SK-N-DZ (cell line): ENCODE measurements at places on chromosomes 16 and 17.

- no peak for DNase-seq
Observed at GRCh38 chr17:9676820-9677310, 31.5 kb downstream of the USP43 start.

DNA sequence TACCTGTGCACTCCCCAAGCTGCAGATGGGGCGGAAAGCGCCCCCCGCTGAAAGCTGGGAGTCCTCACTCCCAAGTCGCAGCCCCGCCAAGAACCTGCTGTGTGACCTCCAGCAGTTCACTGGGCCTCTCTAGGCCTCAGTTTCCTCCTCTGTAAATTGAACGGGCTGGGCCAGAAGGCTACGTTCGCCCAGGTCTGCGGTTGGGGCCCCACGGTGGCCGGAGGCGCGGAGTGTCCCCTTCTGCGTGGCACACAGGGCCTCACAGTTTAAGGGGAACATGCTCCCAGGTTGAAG lies 628 bp downstream of the GALK1 start:
- DNase-seq: no peak

DNA sequence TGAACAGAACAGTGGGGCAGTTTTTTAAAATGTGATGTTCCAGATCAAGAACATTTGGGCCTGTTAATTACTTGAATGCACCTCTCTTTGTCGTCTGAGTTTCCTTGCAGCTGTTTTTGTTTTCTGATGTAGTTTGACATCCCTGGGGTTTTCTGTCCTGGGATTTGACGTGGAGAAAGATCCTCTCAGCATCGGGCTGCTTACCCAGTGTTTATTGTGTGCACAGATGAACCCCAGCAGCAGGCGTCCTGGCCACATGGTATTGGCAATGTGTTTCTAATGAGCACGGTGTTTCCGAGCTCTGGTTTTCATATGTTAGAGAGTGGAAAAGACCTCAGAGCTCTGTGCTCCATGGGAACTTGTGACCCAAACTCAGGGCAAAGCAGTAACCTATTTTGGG lies 191.1 kb upstream of the IRX3 start:
- DNase-seq: no peak

- DNase-seq: no peak
Observed at GRCh38 chr17:3904501-3904900, 11.6 kb upstream of the CAMKK1 start.

DNA sequence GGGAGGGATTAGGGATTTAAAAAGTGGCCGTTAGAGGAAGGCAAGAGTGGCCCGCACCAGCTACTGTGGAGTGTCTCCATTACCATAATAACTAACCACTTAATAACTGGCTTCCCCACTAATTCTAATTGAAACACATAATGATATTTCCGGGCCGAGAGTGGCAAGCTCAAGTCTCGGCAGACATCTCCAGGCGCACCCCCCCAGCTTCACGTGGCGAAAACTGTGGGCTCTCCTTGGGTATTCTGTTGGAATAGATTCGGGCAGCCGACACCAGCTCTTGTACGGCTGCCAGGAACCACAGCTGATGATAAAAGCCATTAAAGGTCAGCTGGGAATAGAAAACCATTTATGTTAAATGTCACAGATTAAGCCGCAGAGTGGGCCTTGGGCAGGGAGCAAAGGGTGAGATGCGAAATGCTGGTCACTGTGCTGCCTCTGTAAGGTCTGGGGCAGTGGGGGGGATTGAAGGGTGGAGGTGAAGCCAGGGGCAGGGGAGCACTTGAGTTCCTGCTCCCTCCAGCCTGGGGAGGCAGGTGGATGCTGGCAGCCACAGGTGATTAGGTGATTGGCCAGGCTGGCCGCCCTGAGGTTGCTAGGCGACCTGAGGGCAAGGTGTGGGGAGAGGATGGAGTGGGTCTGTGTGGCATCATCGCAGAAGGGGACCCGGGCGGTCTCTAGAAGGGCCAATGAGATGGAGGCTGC lies 115.6 kb upstream of the SDK2 start:
- no peak for DNase-seq

- no peak for DNase-seq
Observed at GRCh38 chr16:68782198-68783174, 45.4 kb downstream of the CDH1 start.

- no peak for DNase-seq
Observed at GRCh38 chr16:86245351-86245750, 265.0 kb upstream of the FOXF1 start.

GRCh38 chr17:13153036-13153435 lies 135.2 kb upstream of the ELAC2 start:
- DNase-seq: no peak

DNA sequence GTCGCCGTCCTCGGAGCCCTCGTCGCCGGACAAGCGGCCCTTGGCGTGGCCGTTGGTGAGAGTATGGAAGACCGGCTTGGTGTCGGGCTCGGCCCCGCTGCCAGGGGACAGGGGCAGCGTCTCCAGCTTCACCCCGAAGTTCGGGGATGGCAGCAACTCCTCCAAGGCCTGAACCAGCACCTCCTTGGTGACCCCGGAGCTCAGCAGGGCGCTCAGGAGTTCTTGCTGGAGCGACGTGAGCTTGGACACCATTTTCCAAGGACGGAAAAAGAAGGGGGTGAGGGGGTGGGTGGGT lies 279 bp downstream of the HNF1B start:
- DNase-seq: no peak

DNA sequence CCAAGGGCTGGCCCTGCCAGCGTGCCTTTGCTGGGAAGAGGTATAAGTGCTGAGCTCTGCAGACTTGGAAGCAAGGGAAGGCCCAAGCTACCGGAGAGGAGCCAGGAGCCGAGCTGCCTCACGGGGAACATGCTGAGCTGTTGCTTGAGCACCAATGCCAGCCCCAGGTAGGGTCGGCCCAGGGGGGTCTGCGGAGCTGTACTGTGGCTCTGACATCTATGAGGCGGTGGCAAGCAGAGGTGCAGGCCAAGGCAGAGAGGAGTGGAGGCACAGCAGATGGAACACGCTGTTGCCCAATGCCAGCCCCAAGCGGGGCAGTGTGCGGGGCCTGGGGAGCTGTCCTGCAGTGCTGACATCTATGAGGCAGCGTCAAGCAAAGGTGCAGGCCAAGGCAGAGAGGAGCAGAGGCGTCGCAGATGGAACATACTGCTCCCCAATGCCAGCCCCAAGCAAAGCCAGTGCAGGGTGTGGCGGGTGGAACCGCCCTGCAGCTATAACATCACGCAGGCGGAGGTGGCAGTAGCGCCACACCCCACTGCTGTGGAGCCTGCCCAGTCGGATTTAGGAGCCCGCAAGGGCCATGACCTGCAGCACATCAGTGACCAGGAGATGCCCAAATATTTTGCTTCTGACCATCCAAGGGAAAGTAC lies 10.0 kb downstream of the GGA2 start:
- no peak for DNase-seq

- DNase-seq: no peak
Observed at GRCh38 chr16:13997526-13997925, 73.6 kb upstream of the MRTFB start.

DNA sequence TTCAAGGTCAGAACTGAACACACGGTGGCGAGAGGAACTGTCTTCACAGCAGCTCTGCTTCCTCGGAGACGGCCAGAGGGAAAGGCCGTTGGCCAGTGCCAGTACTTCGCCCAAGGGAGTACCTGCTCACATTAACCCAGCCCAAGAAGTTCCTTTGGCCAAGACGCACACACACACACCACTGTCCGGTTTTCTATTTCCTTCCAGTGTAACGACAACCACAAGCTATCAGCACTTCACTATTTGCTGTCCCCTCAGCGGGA lies 744 bp upstream of the GGNBP2 start:
- peak; percentile 44 for DNase-seq

DNA sequence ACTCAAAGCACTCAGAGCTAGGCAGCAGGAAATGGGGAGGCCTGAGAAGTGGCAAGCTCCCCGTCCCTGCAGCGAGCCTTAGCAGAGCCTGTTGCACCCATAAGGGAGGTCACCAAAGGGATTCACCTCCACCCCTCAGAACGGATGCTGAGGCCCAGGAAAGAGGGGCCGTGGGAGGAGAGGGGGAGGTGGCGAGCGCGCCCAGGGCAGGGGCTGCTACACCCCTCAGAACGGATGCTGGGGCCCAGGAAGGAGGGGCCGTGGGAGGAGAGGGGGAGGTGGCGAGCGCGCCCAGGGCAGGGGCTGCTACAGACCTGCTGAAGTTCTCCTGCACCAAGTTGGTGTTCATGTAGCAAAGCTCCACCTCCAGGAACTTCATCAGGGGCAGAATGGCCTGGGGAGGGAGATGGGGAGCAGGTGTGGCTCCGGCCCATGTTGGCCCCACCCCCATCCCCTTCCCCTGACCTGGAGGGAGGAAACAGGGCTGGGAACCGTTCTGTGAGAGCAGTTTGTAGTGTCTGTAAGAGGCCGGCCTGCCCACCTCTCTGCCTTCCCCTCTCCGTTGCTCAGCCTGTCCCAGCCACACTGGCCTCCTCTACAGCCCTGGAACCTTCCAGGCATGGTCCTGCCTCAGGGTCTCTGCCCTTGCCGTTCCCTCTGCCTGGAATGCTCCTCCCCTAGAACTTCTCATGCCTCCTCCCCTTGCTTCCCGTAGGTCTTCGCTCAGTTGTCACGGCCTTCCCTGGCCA lies 11.4 kb downstream of the UNC13D start:
- DNase-seq: no peak

DNA sequence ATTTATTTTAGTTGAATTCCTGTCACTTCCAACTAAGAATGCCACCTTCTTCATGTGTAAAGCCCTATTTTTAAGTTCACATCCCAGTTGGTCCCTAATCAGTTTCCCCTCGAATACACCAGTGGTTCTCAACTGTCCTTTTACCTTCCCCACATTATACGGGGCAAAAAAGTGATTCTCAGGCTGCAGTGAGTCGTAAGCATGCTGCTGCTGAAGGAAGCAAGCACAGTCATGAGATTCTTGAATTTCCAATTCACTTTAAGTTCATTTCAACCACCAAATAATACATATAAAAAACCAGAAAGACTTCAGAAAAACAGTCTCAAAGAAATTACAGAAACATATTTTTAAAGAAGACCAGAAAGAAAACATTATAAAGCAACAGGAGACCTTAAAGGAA lies 47.9 kb downstream of the UBE2G1 start:
- DNase-seq: no peak

DNA sequence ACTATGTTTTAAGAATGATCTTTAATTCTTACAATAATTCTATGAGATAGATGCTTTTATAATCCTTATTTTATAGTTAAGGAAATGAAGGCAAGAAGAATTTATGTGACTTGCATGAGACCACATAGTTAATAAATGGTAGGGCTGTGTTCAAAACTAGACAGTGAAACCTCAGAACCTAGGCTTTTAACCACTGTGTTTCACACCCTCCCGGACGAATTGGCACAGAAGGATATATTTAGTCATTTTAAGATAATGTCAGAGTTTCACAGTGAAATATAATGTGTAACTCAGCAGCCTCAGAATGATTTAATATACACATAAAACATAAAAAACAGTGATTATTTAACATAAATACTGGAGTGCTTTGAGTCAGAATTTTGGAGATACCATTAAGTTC lies 57.0 kb downstream of the NSRP1 start:
- DNase-seq: no peak

DNA sequence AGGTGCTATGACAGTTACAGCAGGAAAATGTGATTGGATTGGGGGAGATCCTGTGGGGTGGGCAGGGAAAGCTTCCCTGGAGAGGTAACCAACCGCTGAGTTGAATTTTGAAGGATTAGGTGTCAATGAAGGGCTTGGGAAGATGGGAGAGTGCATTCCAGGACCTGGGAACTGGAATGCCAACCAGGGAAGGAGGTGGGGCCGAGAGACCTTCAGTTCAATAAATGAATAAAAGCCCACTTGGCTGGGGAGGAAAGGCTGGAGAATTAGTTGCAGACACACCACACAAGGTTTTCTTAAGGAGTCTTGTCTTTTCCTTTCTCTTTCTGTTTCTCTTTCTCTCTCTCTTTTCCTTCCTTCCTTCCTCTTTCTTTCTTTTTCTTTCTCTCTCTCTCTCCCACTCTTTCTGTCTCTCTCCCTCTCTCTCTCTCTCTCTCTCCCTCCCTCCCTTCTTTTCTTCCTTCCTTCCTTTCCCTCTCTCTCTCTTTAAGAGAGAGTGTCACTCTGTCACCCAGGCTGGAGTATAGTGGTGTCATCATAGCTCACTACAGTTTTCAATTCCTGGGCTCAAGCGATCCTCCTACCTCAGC lies 3.3 kb downstream of the USP43 start:
- no peak for DNase-seq

DNA sequence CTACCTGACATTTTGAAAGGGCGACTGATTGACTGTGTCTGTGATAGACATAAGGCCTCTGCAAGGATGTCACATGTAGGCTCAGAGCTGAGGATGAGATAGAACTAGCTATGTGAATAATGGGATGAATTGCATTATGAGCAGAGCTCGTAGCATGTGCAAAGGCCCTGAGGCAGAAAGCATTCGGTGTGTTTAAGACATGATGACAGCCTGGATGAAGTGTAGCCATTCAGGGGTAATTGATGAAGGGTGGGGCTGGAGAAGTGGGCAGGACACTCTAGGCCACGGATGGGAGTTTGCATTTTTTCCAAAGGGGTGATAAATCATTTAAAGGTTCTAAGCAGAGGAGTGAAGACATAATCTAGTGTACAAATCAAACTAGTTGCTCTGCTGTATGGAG lies 62.6 kb downstream of the USP43 start:
- DNase-seq: no peak

DNA sequence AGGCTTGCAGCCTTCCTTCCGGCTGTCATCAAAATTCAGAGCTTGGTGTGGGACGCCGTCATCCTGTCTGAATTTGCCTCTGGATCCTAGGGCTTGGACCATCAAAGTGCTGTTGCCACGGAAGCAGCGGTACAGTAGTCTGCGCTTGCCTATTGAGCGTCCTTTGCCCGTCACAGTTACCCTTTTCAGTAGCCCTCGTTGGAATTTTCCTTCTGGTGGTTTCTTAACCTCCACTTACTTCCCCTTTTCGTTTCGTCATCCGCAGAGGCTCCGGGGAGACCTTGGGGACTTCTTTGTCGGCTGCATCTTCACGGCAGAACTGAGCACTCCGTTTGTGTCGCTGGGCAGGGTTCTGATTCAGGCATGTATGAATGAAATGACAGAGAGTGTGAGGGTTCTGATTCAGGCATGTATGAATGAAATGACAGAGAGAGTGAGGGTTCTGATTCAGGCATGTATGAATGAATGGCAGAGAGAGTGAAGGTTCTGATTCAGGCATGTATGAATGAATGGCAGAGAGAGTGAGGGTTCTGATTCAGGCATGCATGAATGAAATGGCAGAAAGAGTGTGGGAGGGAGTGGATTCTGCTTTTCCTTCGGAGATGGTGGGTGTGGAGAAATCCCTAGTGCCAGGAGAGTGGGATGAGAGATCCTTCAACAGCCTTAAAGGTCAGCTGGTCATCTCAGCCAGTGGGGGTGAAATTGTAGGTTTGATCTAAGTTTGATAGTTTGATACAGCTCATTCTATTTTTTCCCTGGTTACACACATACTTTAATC lies 8.0 kb downstream of the TLCD3A start:
- DNase-seq: no peak
